ENCODE measurements at places on chromosomes 4 and X.
A peak's percentile ranks its signal among the peaks of the same experiment; 100 is the strongest.

DNA sequence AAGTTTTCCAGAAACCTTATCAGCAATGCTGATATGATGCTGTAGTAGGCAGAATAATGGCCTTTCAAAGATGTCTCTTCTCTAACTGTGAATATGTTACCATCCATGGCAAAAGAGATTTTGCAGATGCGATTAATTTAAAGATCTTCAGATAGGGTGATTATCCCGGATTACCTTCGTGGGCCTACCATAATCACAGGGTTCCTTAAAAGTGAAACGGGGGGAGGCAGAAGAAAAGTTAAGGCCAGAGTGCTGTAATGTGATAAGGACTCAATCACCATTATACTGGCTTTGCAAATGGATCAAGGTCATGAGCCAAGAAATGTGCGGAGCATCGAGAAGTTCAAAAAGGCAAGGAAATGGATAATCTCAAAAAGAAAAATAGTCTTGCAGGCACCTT, 459.6 kb downstream of the CCSER1 start:
- DNase-seq, result no peak

DNA sequence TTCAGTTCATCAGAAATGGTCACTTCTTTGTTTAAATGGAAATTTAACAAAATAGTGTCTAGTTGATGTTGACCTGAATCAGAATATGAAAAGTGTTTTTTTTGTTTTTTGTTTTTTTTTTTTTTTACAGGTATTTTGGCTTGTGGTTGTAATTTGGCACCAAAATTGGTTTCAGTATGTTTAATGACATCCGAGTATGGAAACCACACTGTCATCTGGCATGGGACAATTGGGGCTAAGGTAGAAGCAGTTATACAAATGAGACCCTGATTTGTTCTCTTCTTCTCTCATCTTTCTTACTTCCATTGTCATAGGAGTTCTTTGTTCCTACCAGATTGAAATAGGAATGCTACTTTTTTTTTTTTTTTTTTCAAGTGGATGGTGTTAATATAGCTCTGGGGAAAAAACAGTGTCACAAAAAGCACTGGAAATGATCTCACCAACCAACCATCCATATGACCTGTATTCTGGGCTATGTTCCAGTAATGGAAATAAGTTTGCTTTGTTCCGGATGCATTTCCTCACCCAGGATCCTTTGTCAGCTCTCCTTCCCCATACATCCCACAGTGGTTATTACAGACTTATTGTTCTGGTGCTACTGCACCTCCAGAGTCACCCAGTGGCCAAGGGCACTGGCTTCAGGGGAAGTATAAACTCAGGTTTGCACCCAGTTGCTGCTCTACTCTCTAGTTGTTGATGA, 95.8 kb downstream of the ATXN3L start:
- DNase-seq, result peak; percentile 92

DNA sequence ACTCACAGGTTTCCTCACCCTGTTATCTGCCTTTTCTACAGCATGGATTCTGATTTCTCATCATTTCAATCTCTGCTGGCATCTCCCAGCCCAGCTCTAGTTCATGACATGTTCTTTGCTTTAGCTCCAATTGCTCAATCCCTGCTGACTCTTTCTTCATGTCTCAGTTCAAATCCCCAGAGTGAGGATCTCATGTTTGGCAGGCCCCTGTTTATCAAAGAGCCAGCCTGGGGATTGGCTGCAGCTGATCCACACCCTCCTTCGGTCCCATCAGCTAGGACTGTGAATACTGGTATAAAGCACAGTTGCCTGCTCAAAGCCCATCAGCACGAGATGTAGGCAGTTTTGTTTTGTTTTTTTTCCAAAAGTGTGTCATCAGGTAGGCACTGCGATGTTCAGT, 14.4 kb upstream of the CC2D2A start:
- DNase-seq, result peak; percentile 89

GRCh38 chrX:21905953-21906352, 34.6 kb upstream of the SMS start:
- no peak for DNase-seq

DNA sequence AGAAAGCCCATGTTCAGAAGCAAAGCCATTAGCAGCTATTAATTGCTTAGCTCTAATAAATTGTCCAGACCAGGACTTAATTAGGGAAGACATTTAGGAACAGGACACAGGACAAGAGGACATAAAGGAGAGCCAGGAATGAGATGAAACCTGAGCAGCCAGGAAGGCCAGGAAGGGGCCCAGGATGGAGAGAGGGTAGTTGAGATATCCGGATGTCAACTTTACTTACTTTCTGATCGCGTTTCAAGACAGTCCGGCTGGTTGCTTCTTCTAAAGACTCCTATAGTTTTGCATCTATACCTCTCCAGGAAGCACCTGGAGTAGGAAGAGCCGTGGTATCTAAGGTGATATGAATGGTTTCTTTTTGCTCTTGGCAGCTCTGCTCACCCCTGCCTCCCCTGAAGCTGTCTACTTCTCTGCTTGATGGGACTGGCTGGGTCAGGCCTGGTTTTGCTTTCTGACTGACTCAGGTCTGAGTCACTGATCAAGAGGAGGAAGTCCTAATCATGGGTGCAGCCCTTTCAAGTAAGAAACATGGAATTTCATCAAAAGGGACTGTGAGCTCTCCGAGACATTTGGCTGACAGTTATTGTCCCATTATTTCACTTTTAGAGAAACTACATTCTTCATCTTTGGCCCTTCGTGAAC, 733.3 kb downstream of the RPA4 start:
- DNase-seq, result peak; percentile 71

DNA sequence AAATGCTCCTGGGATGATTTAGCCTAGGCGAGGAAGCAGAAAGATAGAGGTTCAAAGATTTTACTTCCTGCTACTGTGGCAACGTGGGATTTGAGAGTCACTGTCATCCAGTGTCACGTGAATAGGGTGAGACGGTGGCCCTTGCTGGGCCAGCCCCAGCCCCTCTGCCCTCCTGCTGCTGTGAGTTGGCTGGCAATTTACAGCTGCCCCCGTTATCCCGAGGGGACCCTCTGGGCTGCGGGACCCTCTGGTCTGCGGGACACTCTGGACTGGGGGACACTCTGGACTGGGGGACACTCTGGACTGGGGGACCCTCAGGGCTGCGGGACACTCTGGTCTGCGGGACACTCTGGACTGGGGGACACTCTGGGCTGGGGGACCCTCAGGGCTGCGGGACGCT, 765.4 kb downstream of the TRIML1 start:
- DNase-seq, result no peak

GRCh38 chr4:38113132-38113531, 152.9 kb downstream of the PTTG2 start:
- DNase-seq, result no peak

DNA sequence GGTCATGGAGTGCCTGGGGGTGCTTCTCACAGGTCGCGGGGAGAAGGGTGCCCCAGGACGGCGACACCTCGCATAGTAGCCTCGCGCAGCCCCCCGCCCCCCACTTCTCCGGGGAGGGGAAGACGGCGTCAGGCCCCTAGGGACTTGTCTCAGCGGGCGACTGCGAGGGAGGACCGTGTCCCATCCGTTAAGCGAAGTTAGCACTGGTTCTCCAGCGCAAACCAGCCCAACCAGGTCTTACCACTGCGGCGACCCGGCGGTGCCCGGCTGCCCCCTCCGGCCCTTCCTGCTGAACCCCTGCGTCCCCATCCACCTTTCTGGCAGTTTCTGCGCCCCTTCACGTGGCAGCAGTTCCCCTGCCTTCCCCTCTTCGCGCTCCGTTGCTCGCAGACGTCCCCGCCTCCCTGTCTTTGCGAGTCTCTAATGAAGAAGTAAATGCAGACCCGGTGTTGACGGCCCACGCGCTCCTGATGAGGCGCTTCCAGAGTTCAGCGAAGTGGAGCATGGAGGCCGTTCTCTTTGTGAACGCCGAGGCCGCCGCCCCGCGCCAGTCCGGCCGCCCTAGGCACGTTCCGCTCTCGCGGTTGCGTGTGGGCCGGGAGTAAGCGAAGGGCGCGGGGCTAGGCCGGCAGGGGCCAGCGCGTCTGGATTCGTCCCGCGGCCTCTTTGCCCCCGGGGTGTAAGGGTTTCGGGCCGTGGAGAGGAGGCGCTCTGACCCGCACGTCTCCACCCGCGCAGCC, 3.0 kb downstream of the SLIT2 start:
- peak; percentile 64 for DNase-seq

DNA sequence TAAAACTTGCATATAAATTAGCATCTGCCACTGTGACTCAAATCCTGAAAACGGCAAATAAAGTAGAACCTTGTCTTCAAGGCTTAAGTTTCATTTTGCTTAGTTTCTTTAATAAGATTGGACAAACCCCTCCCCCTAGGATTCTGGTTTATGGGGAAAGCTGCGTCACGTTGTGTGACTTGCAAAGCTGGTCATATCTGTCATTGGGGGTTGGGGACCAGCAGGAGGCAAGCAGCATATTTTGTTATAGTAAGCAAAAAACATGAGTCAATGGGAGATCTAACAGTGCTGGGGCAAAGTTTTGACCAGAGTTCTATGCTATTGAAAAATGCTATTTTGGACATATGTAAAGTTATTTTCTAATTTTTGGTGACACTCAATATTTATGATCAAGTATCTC, 407.3 kb downstream of the PCDH18 start:
- peak; percentile 17 for DNase-seq

DNA sequence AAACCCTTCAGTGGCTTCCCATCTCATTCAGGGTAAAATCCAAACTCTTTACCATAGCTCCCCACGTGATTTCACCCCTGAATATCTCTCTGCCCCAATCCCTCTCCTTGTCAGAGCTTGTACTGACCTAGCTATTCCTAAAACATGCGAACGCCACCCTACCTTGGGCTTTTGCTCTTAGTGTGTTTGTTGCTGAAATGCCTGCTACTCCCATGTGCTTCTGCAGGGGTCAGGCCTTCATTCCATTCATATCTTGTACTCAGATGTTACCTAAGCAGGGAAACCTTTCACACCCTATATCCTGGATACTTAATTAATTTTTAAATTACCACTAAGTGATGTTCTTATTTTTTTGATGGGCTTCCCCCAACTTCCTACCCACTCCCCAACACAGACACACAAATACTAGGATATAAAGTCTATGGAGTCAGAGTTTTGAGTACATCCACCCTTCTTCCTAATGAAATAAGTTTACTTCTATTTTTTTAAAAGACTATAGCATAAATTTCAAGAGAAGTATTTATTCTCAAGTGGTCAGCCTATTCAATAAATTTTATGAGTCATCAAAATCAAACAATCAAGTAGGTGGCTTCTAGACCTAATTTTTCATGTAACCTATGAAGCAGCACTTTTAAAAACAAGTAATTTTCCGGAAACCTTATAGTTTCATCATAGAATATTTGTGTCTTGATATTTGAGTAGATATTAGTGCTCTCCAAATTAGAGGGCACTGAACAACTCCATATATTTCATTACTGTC, 189.4 kb downstream of the RAPGEF2 start:
- DNase-seq, result no peak

DNA sequence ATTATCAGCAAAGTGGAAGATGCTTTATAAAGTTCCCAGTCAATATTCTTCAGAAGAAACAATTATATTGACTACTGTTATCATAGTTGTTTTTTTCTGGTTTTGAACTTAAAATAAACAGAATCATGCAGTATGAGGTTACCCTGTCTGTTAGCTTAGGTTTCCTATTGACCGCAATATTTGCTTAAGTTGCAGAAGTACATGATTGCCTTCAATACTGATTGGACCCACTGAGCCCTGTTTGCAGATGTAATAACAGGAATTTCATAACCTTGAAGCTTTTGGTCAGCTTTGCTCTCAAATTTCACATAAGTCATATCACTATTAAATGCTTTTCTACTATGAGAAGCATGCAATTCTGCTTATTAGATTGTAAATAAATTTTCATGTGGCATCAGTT, 229.1 kb upstream of the FSTL5 start:
- DNase-seq, result no peak

- DNase-seq, result no peak
Measured at GRCh38 chr4:118018381-118019145, 15.7 kb upstream of the NDST3 start.

- no peak for DNase-seq
Measured at GRCh38 chrX:40099055-40099958, 1.5 kb upstream of the BCOR start.

- DNase-seq, result no peak
Measured at GRCh38 chr4:116736756-116737155, 348.6 kb downstream of the TRAM1L1 start.

DNA sequence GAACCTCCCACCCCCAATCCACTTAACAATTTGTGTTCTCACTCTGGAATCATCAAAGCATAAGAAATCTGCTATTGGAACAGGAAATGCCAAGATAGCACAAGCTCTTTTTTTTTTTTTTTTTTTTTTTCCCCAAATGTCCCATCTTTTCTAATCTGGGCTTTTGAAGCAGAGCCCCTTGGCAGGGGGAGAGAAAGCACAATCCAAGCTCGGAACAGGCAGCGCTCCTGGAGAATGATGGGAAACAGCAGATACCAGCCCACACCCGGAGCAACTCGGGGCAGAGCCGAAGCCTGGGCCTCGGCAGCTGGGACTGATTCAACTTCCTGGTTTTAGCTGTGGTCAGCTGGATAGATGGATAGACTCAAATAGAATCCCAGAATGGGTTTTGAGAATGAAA, 235.1 kb downstream of the QDPR start:
- DNase-seq, result peak; percentile 66

Measured in fibroblast of lung (primary cell).